ENCODE measurements at places on chromosomes 12 and 14.
A peak's percentile ranks its signal among the peaks of the same experiment; 100 is the strongest.

- DNase-seq: no peak
These were observed 129.3 kb upstream of the MAP1LC3B2 start for GRCh38 chr12:116429826-116430360.

GRCh38 chr12:98513379-98514322, 1.7 kb upstream of the TMPO start:
- DNase-seq: no peak

DNA sequence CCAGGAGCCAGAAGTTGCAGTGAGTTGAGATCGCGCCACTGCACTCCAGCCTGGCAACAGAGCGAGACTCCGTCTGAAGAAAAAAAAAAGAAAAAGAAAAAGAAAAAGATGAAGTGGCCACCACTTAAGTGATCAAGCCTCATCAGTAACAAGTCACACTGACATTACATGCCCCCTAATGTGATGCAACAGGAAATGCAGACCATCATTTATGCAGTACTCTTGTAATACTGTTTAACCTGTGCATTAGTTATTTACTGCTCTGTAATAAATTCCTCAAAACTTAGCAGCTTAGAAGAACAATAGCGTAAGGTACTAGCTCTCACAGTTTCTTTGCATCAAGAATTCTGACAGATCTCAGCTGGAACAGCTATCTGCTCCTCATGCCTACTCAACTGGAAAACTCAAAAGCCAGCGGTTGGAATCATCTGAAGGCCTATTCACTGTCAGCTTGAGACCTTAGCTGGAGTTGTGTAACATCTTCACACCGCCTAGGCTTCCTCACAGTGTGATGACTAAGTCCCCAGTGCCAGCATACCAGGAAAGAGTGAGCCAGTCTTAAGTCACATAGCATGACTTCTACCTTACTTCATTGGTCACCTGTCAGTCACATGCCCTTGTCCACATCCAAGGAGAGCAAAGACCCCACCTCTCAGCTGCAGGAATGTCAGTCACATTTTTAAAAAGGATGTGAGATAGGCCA, 31.5 kb downstream of the EPS8 start:
- DNase-seq: peak; percentile 39

- DNase-seq: no peak
These were observed 105.3 kb upstream of the RTL1 start for GRCh38 chr14:101008631-101009336.

- DNase-seq: no peak
These were observed 13.3 kb upstream of the TMCC3 start for GRCh38 chr12:94663702-94664101.

GRCh38 chr12:58148405-58148804, 207.0 kb downstream of the ATP23 start:
- DNase-seq: peak; percentile 11

GRCh38 chr14:89013098-89013504, 188.7 kb downstream of the TTC8 start:
- DNase-seq: peak; percentile 39

DNA sequence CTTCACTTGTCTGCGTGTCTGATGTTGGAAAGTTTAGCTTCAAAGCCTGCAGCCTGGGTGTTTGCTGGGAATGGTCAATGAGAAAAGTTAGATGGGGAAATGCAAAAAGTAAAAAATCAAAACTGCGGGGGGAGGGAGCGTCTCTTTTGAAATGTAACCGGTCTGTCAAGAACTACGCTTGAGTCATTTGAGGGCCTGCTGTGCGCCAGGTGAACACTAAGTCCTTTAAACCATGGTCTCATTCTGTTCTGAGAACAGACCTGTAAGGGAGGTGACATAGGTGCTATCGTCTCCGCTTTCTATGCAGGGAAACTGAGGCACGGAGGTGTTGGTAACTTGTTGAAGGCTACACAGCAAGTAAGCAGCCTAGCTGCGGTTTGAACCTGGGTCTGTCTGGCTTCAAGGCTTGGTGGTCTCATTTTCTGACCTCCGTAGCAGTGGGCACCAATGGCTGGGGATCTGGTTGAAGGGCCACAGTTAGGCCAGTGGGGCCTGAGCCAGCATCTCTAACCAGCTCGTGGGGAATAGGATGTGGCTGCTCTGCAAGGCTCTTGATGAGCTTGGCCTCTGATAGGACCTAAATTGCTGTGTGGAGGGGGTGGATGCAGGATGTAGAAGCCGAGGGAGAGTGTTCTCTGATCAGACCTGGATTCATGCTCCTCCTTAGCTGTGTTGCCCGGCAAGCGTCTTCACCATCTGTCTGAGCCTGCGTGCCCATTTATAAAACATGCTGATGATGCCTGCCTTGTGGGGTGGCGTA, 41.5 kb downstream of the KCTD10 start:
- no peak for DNase-seq

GRCh38 chr12:94100990-94101737, 47.2 kb upstream of the PLXNC1 start:
- peak; percentile 36 for DNase-seq

DNA sequence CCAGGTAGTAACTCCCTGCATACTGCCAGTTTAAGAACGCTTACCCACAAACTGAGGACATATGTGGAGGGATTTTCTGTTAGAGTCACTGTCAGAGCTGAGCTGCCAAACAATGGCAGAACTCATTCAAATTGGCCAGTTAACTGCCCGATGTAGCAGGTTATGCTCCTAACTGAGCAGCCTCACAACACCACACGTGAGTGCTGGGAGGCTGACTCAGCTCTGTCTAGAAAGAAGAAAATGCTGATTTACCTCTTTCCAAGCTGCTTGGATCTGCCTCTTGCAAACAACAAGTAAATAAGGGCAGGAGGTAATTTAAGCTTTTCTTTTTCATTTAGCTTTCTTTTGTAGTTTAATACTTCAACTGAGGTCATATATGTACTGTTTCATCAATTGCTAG, 195.6 kb downstream of the PELI2 start:
- no peak for DNase-seq

- DNase-seq: peak; percentile 20
These were observed 626 bp downstream of the TXNDC16 start for GRCh38 chr14:52551696-52552062.

- peak; percentile 98 for DNase-seq
These were observed 115.8 kb downstream of the SLC25A47 start for GRCh38 chr14:100438678-100439592.

- peak; percentile 13 for DNase-seq
These were observed 773.1 kb upstream of the TBX3 start for GRCh38 chr12:115456946-115457689.

- peak; percentile 30 for DNase-seq
These were observed 34.3 kb upstream of the SLC38A1 start for GRCh38 chr12:46303039-46303666.

GRCh38 chr14:73722581-73722980, 8.4 kb upstream of the PNMA1 start:
- no peak for DNase-seq

- DNase-seq: no peak
These were observed 4.1 kb downstream of the TTC7B start for GRCh38 chr14:90812109-90812508.

DNA sequence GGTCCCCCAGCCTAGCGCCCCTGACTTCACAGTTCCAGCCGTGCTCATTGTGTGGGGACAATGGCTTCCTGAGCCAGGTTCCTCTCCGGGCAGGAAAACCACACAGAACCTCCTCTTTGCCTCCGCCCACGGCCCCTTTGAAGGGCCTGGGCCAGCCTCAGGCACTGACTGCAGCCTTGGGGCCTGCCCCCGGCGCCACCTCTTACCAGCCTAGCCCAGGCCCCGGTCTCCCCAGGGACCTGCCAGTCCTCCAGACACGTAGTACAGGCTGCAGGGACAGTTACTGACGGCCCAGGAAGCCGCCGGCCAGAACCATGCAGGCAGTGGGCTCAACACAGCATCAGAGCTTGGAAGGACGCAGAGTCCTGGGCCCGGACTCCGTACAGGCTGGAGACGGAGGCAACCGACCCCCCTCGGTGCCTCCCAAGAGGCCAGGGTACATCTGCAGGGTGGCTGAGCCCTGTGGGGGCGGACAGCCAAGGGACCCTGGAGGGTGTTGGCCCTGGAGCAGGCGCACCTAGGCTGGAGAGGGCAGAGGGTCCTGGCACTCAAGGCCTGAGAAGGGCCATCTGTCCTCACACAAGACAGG, 20.9 kb upstream of the NUDT14 start:
- no peak for DNase-seq
